Bronchial epithelial cell (primary cell): ENCODE measurements at places on chromosomes 2 and 18.
A peak's percentile ranks its signal among the peaks of the same experiment; 100 is the strongest.

DNA sequence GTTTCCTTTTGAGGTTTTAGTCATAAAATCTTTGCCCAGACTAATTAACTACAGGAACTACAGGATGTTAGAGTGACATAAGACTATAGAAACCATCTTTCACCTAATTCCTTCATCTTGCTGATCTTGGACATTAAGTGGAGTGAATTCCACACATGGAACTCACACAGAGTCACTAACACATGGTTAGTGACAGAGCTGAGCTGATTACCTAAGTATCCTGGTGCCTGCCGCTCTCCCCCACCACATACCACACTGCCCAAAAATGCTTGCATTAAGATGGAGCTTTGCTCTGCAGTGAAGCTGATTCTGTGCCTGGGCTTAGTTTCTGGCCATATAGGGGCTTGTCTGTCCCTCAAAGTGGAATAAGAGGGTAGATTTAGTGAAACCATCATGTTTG lies 332.9 kb upstream of the NT5C1B start:
- DNase-seq = no peak

GRCh38 chr2:26780203-26780760 lies 5.6 kb upstream of the CENPA start:
- DNase-seq = no peak

- peak; percentile 1 for DNase-seq
These were observed 714.6 kb downstream of the MBD2 start for GRCh38 chr18:53509886-53510285.

GRCh38 chr2:172556284-172557033 lies 569 bp downstream of the PDK1 start:
- peak; percentile 62 for DNase-seq

DNA sequence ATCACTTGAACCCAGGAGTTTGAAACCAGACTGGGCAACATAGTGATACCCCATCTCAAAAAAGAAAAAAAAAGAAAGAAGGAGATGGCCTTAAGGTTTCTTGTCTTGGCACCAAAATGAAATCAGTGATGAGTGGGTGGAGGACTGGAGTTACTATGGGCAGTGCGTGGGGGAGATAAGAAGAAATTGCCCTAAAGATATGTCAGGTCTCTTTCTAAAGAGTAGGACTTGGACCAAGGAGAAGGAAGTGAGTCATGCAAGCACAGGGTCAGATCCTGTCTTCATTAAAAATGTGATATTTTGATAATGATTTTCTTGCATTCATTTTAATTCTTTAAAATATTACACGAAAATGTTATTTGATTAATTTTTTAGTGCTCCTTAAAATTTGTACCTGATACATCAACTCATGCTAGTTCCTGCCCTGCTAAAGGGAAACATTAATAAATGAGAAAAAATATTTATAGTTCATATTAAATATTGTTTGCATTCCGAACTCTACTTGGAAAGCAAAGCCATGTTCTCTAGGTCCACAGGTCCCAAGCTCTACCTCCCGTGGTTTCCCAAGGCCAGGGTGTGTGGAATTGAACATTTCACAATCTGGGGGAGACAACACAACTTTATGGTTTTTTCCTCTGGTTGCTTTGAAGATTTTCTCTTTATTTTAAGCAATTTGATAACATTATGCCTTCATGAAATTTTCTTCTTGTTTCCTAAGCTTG lies 62.6 kb upstream of the CTLA4 start:
- peak; percentile 31 for DNase-seq

DNA sequence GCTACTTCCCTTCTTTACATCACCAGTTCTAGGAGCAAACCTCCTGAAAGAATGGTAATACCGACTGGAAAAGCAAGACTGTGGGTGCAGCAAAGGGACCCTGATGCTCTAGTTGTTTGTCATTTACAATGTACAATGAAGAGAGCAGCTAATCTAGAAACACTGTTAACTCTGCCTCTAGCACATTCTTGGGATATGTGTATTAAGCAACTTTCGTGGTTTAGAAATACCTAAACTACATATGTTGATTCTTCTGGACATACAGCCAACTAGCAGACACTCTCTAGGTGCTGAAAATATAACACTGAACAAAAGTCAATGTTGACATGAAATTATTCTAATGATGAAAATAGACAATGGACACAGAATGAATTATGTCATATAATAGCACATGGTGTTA lies 440.3 kb upstream of the MC4R start:
- no peak for DNase-seq

DNA sequence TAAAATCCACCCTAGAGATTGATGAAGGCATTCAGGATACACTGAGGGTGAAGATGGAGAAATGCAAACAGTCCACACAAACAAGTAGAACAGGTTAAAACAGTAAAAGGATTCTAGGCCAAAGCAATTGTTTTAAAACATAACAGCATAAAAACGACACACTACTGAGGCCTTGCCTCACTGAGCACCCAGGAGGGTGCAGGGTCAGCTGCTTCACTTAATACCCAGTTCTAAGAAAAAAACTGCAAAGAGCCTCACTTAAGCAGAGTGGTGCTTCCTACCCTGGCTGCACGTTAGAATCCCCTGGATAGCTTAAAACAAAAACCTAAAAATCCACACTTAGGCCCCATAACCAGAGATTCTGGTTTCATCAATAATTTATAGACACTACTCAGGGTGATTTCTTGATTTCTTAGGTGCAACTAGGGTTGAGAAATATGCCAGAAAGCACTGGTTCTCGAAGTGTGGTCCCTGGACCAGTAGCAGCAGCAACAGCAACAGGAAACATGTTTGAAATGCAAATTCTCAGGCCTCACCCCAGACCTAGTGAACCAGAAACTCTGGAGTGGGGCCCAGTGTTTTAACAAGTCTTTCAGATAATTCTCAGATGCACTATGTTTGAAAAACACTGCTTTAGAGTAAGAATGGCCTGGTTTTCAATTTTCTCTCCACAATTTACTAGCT lies 279.1 kb downstream of the ZEB2 start:
- DNase-seq = no peak

- DNase-seq = no peak
These were observed 11.7 kb downstream of the DPYSL5 start for GRCh38 chr2:26859622-26860021.

GRCh38 chr18:64712035-64712434 lies 563.1 kb upstream of the LINC00305 start:
- peak; percentile 48 for DNase-seq

DNA sequence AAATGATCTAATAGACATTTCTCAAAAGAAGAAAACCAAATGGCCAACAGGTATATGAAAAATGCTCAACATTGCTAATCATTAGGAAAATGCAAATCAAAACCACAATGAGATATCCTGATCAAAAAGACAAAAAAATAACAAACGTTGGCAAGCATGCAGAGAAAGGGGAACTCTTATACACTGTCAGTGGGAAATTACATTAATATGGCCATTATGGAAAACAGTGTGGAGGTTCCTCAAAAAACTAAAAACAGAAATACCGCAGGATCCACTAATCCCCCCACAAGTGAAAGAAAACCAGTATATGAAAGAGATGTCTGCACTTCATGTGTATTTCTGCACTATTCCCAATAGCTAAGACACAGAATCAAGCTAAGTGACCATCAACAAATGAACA lies 57.7 kb upstream of the CTIF start:
- DNase-seq = no peak
